Heart left ventricle (tissue), 16 donors: ENCODE measurements at places on chromosomes 1 and 21. TPM values are rescaled to one million over a fixed set of nuclear protein-coding genes. Genes with fewer than 3 reads are reported as not detected.

TRIM46 gene
- total RNA-seq: not detected

TIAM1 gene
- total RNA-seq: 9.4 TPM

GRCh38 chr21:23861911-23862504 lies 1745.3 kb downstream of the MRPL39 start:
- DNase-seq: no peak

DNA sequence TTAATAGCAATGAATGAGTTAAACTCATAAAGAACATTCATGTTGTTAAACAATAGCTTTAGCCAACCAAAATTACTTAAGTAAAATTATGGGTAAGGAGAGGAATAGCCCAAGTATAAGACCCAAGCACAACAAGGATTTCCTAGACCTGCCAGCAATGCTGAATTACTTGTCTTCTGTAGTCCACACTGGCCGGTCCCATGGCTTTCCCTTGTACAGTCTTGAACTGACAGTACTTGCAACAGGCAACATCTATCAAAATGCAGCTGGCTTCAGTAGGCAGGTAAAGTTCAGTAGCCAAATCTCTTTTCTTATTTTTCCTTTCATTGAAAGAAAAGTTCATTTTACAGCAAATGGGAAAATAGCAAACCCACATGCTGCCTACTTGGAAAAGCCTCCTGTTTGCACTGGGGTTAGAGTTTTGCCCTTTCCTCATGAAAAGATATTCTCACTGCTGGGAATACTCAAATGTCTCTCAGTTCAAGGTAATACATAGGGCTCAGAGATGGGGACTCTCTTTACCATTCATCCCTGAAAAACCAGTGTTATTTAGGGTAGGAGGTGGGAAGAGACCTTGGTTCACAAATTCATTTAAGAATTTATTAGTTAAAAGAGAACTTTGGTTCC lies 222.8 kb downstream of the TTLL7 start:
- DNase-seq: no peak

DNA sequence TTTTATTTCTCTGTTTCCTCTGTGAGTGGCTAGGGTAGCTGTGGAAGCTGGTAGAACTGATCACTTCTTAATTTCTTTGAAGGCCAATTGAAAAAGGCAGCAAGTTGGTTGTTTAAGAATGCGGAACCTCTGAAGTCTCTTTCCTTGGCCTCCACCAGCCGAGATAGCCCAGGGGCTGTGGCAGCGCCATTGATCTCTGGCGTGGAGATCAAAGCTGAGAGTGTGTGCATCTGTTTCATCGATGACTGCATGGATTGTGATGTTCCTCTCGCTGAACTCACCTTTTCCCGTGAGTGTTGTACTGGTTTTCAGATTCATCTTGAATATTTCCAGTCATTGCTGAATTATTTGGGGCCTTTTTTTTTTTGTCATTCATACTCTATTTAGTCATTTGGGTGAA lies 97.7 kb downstream of the VPS13D start:
- no peak for DNase-seq

KIF2C gene
- 1.3 TPM for total RNA-seq

DNA sequence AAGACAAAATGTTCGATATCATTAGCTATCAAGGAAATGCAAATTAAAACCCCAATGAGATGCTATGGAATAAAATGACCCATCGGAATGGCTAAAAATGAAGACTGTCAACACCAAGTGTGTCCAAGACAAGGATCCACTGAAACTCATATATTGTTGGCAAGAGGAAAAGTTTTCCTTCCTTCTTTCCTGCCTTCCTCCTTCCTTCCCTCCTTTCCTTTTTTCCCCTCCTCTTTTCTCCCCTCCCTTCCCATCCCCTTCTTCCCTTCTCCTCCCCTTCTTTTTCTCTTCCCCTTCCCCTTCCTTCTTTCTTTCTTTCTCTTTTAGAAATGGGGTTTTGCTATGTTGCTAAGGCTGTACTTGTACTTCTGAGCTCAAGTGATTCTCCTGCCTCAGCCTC lies 64.2 kb upstream of the TENT5B start:
- DNase-seq: no peak

DNA sequence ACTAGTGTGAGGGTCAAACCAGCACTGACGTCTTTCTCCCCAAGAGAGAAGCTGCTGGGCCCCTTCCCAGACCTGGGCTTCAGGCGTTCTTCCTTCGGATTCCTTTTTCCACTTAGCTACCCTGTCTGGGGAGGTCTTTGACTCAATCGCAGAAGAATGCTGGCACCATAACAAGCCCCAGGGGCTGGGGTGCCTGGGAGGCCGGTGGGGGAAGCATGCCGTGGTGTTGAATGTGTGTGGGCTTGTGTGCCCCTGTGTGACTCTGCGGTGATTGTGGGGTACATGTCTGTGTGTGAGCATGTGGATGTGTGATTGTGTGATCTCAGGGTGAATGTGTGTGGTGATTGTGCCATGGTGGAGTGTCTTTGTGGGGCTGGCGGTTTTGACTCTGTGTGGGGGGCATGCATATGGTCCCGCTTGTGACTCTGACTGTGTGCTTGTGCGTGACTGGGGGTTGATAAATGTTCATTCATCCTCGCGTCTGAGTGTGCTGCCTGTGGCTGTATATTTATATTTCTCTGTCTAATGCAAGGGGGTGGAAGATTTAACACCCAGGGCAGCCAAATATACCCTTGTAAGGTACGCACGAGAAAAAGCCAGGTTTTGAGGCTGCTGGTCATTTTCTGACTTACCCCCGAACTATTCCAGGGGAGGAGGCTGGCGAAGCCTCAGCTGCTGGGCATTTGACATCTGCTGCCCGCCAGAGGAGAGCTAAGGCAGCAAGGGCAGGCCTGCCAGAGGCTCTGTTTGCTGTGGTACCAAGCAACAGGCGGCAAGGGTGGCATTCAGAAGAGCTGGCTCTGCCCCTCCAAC lies 1.1 kb upstream of the SYNC start:
- DNase-seq: peak; percentile 30

DNA sequence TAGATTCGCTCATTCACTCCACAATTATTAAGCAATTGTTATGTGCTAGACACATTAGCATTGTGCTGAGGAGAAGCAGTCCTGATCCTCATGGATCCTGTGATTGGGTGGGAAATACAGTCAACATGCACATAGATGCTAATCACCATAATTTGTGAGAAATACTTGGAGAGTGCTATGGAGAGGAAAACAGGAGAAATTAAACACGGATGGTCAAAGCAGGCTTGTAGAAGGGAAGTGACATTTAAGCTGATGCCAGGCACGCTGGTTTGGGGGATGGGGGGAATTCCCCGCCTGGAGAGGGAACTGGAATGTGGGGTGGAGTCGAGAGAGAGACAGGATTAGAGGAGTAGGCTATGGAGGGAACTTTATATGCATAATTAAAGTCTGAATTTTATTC lies 52.2 kb upstream of the L1TD1 start:
- no peak for DNase-seq

- DNase-seq: no peak
Measured at GRCh38 chr1:200916152-200916551, 21.5 kb downstream of the INAVA start.

- no peak for DNase-seq
Measured at GRCh38 chr1:22592919-22593790, 29.9 kb downstream of the EPHA8 start.

ESPN gene
- 0.63 TPM for total RNA-seq

GRCh38 chr1:184822267-184822666 lies 67.6 kb upstream of the EDEM3 start:
- DNase-seq: no peak

GRCh38 chr1:204398197-204399125 lies 13.2 kb downstream of the PPP1R15B start:
- no peak for DNase-seq

DNA sequence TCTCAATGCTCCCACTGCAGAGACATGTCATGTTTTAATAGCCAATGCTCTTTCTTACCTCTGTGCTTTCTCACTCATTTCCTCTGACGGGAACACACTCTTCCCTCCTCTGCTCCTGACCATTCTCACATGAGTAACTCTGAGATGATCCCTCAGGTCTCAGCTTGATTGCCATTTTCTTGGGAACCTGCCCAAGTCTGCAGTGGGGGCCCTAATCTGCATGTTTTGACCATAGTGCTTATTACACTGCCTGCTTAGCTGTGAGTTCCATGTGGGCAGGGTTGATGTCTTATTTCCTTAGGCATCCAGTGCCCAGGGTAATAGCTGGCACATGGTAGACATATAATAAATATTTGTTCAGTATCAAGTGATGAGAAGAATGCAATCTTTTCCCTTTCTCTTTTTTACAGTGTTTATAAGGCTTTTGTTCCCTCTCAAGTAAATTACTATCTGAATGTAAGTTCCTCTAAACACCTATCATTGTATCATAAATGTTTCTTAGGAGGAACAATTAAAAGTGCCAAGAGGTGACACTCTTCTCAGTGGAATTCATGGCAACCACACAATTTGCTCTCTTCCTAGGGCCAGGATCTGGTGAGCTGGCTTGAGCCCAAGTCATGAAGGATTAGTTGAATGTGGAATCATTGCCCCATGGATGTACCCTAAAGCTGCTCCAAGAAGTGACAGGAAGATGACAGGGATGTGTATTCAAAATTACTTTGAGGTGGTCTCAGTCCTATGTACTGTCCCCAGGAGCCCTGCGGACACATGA lies 485.4 kb upstream of the USP24 start:
- no peak for DNase-seq

DNA sequence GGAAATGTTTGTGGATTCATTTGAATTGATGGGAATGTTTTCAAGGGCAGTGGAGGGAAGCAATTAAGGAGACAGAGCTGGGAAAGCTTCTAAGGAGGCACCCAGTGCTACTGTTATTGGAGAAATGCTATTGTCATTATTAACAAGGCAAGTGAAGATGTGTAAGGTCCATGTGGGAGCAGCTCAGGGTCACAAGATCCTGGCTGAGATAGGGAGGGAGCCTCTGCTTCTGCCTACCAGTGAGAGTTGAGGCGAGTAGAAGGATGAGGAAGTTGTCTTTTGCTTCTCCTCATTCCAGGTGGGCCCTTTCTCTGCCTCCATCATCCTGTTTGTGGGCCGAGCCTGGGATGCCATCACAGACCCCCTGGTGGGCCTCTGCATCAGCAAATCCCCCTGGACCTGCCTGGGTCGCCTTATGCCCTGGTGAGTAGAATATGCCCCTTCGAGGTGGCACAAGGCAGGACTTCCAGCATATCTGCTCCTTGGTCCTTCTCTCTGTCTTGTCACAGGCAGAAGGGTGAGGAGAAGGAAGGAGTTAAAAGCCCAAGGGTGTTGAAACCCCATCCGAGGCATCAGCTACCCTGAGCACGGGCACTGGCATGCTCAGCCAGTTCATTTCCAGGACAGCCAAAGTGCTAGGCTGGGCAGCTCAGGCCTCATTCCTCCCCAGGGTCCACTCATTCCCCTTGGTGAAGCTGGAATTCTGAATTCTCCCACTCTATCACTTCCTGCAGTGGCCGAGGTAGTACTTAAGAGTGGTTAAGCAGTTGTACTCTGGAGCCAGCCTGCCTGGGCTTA lies 3.7 kb downstream of the MFSD2A start:
- no peak for DNase-seq

DNA sequence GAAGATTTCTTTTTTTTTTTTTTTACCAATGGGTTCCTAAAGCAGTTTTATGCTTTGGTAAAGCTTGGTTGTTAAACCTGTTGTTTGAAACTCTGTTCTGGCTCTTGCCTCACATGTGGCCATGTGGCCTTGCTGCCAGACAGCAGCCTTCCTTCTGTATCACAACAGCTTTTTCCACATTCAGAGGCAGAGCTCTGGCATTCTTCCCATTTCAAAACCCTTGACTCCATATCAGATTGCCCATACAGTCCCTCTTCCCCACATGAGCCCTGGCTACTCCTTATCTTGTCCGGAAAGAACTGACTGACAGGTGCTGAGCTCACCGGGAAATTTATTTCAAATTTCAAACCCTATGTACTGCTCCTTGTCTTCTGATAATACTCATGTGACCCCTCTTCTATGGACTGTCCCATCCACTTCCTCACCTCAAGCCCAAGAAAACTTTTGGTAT lies 38.5 kb upstream of the LAX1 start:
- no peak for DNase-seq

DNA sequence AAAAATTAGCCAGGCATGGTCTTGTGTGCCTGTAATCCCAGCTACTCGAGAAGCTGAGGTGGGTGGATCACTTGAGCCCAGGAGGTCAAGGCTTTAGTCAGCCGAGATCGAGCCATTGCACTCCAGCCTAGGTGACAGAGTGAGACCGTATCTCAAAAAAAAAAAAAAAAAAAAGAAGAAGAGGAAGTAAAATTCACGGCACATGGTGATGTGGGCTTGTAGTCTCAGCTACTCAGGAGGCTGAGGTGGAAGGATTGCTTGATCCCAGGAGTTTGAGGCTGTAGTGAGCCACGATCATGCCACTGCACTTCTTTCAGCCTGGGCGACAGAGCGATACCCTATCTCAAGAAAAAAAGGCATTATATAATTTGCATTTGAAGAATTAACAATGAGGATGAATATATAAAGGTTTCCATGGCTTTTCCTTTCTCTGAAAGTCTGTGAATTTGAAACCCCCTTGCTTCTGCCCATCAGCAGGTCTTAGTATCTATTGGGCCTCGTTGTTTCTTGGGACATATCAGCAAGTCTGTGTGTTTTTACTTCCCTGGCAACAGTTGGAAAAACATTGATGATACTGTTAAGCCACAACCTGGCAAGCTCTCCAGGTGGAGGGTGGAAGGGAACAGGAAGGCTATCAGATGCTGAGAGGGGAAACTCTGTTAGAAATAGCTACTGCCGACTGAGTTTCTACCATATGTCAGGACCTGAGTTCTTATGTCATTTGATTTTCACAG lies 4.6 kb upstream of the PLA2G2D start:
- no peak for DNase-seq

GRCh38 chr1:66217021-66217420 lies 316.9 kb upstream of the SGIP1 start:
- no peak for DNase-seq

DNA sequence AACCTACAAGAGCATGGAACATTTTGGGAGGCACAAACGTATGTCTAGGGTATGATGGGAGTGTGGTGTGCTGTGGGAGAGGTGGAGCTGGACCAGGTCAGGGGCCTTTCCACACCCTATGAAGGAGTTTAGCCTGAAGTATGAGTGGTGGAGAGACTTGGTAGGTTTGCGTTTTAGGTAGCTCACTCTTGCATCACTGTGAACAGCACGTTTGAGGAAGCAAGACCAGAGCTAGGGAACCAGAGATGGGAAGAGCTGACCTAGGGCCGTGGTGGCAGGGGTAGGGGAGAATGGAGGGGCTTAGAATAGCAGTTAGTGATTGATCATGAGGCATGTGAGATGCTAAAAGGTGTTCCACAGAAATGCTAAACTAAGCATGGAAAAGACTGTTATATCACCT lies 25.1 kb upstream of the ZFP69B start:
- no peak for DNase-seq

DNA sequence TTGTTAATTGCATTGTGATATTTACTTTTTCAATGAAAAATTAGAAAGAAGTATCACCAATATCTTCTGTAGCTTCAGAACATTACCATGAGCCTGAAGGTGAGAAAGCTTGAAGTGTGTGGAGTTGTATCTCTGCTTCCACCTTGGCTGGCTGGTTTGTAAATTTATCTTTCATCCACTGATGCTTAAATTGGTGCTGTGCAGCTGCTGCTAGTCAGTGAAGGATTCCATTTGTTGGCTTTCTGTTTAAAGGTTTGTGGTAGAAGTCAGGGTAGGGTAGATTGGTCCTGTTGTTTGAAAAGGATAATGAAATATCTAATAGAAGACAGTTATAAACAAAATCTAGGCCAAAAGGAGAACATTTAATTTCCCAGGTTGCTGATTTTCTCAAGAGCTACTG lies 105.7 kb downstream of the C1orf21 start:
- DNase-seq: no peak

INSRR gene
- total RNA-seq: 0.11 TPM
